ENCODE measurements at places on chromosomes 1 and 21.
A peak's percentile ranks its signal among the peaks of the same experiment; 100 is the strongest.

GRCh38 chr1:201283836-201284553, 689 bp downstream of the PKP1 start:
- DNase-seq, result no peak

- DNase-seq, result no peak
Measured at GRCh38 chr1:6180707-6181311, 688 bp upstream of the CHD5 start.

DNA sequence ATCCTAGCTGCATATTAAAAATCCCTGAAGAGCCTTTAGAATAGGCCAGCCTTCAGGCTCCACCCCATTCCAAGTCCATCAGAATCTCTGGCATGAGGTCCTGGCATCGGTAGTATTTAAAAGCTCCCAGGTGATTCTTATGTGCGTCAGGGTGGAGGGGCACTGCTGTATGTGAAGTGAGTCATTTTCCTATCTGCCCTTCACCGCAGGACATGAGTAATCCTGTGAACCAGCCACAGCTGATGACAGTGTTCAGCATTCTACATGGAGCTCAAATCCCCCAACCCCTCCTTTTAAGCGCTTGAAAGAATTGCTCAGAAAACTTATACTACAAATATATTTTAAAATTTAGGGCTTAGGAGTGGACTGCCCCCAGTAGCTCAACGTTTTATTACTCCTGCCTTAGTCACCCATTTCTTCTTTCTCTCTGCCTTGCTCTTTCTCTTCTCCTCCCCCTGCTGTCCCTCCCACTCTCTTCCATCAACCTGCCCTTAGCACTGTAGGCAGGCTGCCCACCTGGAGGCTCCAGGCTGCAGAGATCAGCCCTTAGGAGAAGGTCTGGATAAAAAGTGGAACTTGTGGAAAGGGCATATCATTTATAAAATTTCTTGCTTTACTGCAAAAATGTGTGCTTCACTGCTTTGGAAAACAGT, 73.8 kb upstream of the ZNF281 start:
- peak; percentile 95 for DNase-seq

- no peak for DNase-seq
Measured at GRCh38 chr1:147585640-147586383, 44.5 kb downstream of the BCL9 start.

DNA sequence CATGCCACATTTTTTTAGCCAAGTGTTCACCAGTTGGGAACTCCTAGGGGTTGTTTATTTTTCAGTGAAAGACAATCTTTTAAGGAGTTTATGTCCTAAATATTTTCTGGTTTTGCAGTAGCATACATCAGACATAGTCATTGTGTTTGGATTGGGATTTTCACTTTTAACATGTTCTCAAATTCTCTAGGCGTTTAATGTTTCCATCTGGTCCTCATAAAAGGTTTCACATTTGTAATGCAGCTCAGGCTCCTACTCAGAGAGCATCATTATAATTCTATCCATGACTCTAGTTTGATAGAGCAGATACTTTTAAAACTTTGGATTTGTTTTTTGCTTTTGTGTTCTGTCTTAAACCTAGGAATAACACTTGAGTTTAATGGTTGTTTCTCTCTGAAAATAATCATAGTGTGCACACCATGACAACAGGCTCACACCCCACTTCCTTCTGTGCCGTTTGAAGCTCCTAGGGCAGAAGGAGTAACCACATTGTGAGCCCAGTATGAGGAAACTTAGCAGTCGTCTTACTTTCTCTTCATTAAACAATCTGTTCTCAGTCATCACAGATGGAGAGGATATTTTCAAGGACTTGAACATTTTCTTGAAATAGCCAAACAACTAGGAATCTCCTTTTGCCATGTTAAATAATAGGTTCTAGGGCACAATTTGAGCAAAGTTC, 219.6 kb downstream of the PDE4B start:
- DNase-seq, result no peak

GRCh38 chr1:159970932-159971342, 16.9 kb upstream of the SLAMF9 start:
- DNase-seq, result no peak

GRCh38 chr1:93960641-93961147, 51.5 kb upstream of the GCLM start:
- DNase-seq, result no peak

GRCh38 chr21:16082038-16082816, 352.4 kb downstream of the USP25 start:
- no peak for DNase-seq

- DNase-seq, result no peak
Measured at GRCh38 chr1:68328490-68328889, 96.2 kb upstream of the WLS start.

DNA sequence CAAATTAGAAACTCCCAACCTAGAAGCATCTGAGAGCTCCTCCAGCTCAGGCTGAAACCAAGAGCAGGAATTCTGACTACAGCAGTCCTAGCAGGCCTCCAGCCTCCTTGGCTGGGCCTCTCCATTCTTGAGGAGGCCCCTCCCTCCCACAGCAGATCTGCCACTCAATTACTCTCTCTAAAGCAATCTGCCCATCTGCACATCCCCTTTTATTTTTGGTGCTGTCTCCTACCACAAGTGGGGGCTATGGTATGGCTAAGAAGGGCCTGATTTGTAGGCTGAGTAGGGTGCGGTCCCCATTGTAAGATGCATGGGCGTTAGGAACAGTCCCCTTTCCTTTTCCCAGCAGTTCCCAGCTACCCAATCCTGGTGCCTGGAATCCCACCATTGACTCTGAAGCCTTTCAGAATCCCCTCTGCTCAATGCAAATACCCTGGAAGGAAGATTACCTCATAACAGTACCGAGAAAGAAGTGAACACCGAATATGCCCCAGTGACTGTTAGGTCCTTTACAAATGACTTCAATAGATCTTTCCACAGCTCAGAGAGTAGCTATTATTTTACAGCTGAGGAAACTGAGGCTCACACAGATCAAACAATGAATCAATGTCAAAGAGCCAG, 11.6 kb upstream of the TTC39A start:
- DNase-seq, result no peak
